ENCODE measurements at places on chromosomes 5 and 9. TPM values are rescaled to one million over a fixed set of nuclear protein-coding genes. Genes with fewer than 3 reads are reported as not detected.

DOLPP1 gene
- total RNA-seq: 10.8 TPM

PCDHA9 gene
- total RNA-seq: under 0.01 TPM

DPYSL3 gene
- total RNA-seq: 3.7 TPM

SLC36A2 gene
- total RNA-seq: not detected

PSMD5 gene
- 16.4 TPM for total RNA-seq

PCDHB4 gene
- 0.13 TPM for total RNA-seq

RLN1 gene
- total RNA-seq: 0.26 TPM

SHISAL2B gene
- total RNA-seq: not detected

SPAAR gene
- not detected for total RNA-seq

SLC36A3 gene
- not detected for total RNA-seq

SGCD gene
- total RNA-seq: 0.77 TPM

ZNF483 gene
- total RNA-seq: 0.26 TPM

FAM240B gene
- not detected for total RNA-seq

PPP6C gene
- total RNA-seq: 9.0 TPM
